ENCODE measurements at places on chromosomes 6 and 20.

DNA sequence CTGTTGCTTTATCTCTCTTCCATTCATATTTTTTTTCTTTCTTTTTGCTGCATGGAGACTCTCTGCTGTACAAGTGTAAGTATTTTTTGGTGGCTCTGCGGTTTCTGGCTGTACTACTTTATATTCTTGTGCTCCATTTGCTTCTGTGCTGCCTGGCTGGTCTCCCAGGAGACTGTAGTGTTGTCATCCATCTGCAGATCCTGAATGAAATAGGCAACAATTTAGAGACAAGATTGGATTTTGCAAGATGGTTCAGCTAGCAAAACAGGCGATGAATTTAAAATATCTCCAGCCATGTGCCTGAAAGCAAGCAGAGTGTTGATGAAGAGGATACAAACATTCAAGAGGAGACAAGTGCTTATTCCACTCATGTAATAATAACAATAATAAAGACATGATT is 75.1 kb upstream of the SCGN start:
- H3K27ac ChIP-seq = no peak overlapping the region
- no peak for DNase-seq
- H3K36me3 ChIP-seq = no peaks in the 10 kb centered on the region

- H3K4me1 ChIP-seq = no peaks in the 10 kb centered on the region
- DNase-seq = peak; percentile 6
- no peak overlapping the region for H3K4me3 ChIP-seq
- H3K27me3 ChIP-seq = peaks cover 84% of the 10 kb centered on the region
- no peak overlapping the region for H3K27ac ChIP-seq
Observed at GRCh38 chr6:99611148-99611547, 4.5 kb downstream of the PRDM13 start.

DNA sequence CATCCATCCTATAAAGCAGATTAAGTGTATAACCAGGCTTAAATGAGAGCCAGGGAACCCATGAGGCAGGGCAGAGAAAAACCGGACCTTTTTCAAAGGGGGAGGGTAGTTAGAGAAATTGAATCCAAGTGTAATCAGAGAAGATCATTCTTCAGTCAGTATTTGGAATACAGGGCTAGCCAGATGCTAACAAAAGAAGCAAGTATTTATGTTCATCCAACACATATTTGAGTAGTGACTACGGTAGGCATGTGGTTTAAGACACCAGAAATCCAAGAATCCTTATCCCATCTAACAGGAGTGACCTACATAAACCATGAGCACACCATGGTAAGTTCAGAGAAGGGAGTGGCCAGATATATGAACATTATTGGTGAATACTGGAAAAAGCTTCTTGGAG is 46.8 kb upstream of the FAM83C start:
- DNase-seq = peak; percentile 99
- 0 out of 2 replicates have a peak, but pooled peaks cover 2% of the 10 kb centered on the region for H3K36me3 ChIP-seq
- H3K4me1 ChIP-seq = peaks cover 36% of the 10 kb centered on the region
- no peaks in the 10 kb centered on the region for H3K27me3 ChIP-seq

GRCh38 chr6:119179062-119179461 is 100.6 kb upstream of the FAM184A start:
- no peak overlapping the region for H3K27ac ChIP-seq
- H3K36me3 ChIP-seq = no peaks in the 10 kb centered on the region

GRCh38 chr6:137910843-137911456 is 43.9 kb downstream of the TNFAIP3 start:
- H3K36me3 ChIP-seq = no peaks in the 10 kb centered on the region
- H3K27ac ChIP-seq = no peak overlapping the region
- H3K27me3 ChIP-seq = peaks cover 2% of the 10 kb centered on the region
- no peak for DNase-seq
- H3K4me3 ChIP-seq = no peak overlapping the region

GRCh38 chr6:117034547-117034946 is 157.5 kb downstream of the RFX6 start:
- DNase-seq = no peak
- no peak overlapping the region for H3K4me3 ChIP-seq
- no peaks in the 10 kb centered on the region for H3K27me3 ChIP-seq
- no peak overlapping the region for H3K27ac ChIP-seq
- no peaks in the 10 kb centered on the region for H3K4me1 ChIP-seq

DNA sequence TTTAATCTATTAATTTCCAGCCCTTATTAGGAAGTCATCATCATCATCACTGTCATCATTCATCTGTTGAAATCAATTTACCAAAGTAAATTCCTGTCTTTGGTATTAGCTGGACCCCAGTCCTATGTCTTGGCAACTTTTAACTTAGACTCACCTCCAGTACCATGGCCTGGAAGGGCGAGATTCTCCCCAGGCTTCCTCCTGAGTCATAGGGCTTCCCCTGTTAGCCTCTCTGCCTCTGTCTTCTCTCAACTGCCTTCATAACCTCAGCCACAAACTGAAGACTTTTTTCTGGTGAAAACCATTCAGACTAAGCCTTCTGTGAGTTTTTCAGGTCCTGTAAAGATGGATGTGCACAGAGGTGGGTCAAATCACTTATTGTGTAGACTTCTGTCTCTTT is 95.0 kb downstream of the NKAIN2 start:
- H3K36me3 ChIP-seq = no peaks in the 10 kb centered on the region
- H3K4me1 ChIP-seq = no peaks in the 10 kb centered on the region
- no peak overlapping the region for H3K27ac ChIP-seq

GRCh38 chr6:14077193-14077867 is 40.2 kb upstream of the CD83 start:
- H3K36me3 ChIP-seq = no peaks in the 10 kb centered on the region
- H3K4me1 ChIP-seq = no peaks in the 10 kb centered on the region
- DNase-seq = no peak
- H3K27ac ChIP-seq = no peak overlapping the region
- H3K4me3 ChIP-seq = no peak overlapping the region
- H3K27me3 ChIP-seq = peaks cover under 1% of the 10 kb centered on the region

- H3K27ac ChIP-seq = no peak overlapping the region
- H3K27me3 ChIP-seq = no peaks in the 10 kb centered on the region
- no peaks in the 10 kb centered on the region for H3K4me1 ChIP-seq
- no peak overlapping the region for H3K4me3 ChIP-seq
- H3K36me3 ChIP-seq = no peaks in the 10 kb centered on the region
- no peak for DNase-seq
Observed at GRCh38 chr6:128847431-128848210, 35.3 kb upstream of the LAMA2 start.

DNA sequence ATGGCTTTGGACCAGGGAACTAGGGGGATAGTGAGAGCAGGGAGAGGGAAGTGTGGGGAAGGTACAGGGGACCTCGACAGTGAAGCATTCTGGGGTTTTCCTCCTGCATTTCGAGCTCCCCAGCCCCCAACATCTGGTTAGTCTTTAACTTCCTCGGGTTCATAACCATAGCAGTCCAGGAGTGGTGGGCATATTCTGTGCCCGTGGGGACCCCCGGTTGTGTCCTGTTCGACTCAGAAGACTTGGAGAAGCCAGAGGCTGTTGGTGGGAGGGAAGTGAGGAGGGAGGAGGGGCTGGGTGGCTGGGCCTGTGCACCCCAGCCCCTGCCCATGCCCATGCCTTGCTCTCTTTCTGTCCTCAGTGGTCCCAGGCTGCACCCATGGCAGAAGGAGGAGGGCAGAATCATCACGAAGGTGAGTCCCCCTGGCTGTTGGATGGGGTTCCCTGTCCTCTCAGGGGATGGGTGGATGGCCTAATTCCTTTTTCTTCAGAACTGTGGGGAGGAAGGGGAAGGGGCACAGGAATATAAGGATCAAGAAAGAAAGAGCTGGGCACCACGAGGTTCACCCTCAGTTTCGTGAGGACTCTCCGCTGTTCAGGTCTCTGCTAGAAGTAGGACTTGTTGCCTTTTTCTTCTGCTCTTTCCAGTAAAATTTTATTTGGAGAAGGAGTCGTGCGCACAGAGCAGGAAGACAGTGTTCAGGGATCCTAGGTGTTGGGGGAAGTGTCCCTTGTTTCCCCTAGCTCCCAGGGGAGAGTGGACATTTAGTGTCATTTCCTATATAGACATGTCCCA is 4.2 kb downstream of the VEGFA start:
- peaks cover 61% of the 10 kb centered on the region for H3K36me3 ChIP-seq
- H3K27ac ChIP-seq = peak overlapping the region; percentile 92
- H3K27me3 ChIP-seq = no peaks in the 10 kb centered on the region

GRCh38 chr20:36468149-36469000 is 72.9 kb upstream of the MYL9 start:
- H3K27ac ChIP-seq = no peak overlapping the region
- no peaks in the 10 kb centered on the region for H3K27me3 ChIP-seq
- peaks cover 50% of the 10 kb centered on the region for H3K4me1 ChIP-seq
- no peak overlapping the region for H3K4me3 ChIP-seq
- DNase-seq = no peak

GRCh38 chr6:151948002-151948743 is 140.7 kb downstream of the ESR1 start:
- no peak for DNase-seq
- no peak overlapping the region for H3K27ac ChIP-seq
- no peaks in the 10 kb centered on the region for H3K36me3 ChIP-seq
- H3K27me3 ChIP-seq = no peaks in the 10 kb centered on the region
- H3K4me3 ChIP-seq = no peak overlapping the region

GRCh38 chr6:43286980-43287716 is 10.9 kb upstream of the SLC22A7 start:
- no peaks in the 10 kb centered on the region for H3K36me3 ChIP-seq
- no peak overlapping the region for H3K27ac ChIP-seq
- DNase-seq = no peak

DNA sequence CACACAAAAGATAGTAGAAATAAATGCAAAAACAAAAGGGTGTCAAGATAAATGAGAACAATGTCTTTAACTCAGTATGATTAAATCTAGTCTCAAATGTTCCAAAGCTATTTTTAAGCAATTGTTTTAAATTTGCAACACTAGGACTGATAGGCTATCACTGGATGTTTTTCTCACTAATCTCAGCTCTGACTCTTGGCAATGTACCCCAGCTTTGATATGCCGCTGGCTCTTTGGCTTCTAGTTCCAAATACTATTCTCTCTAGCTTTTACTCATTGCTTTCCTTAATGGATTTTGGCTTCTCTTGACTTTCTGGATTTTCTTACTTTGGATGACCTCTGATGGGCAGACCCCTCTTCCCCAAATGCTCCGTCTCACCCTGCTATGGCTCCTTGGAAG is 116.0 kb upstream of the SLC35B3 start:
- H3K36me3 ChIP-seq = no peaks in the 10 kb centered on the region
- no peak for DNase-seq
- H3K4me1 ChIP-seq = no peaks in the 10 kb centered on the region
- H3K4me3 ChIP-seq = no peak overlapping the region

DNA sequence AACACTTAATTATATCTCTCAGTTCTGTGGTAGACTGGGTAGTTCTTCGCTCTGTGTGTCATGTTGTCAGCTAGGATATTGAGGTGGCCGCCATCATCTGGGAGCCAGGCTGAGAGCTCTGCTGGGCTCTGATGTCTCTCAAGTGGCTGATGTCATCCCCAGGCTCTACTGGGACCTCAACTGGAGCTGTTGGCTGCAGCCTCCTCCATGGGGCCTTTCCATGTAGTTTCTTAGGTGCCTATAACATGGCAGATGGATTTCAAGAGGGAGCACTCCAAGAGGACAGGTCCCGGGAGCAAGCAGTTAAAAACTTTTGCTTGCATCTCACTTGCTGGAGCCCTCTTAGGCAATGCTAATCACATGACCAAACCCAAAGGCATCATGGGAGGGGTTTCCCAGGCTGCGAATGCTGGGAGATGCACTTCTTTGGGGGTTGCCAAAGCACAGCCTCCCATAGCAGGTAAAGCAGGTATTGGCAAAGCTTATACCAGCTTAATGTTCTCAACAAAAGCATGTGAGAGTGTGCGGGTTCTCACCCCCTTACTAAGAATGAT is 129.8 kb downstream of the TMEM242 start:
- H3K27ac ChIP-seq = no peak overlapping the region
- 0 out of 2 replicates have a peak, but pooled peaks cover 1% of the 10 kb centered on the region for H3K4me1 ChIP-seq
- H3K4me3 ChIP-seq = no peak overlapping the region
- peaks cover 49% of the 10 kb centered on the region for H3K36me3 ChIP-seq
- no peaks in the 10 kb centered on the region for H3K27me3 ChIP-seq

GRCh38 chr20:5342021-5342420 is 25.3 kb upstream of the PROKR2 start:
- H3K27ac ChIP-seq = no peak overlapping the region
- DNase-seq = no peak
- no peaks in the 10 kb centered on the region for H3K36me3 ChIP-seq
- no peak overlapping the region for H3K4me3 ChIP-seq

GRCh38 chr6:44061375-44062104 is 65.7 kb downstream of the MRPL14 start:
- H3K36me3 ChIP-seq = no peaks in the 10 kb centered on the region
- H3K27me3 ChIP-seq = no peaks in the 10 kb centered on the region
- peak; percentile 84 for DNase-seq
- H3K4me3 ChIP-seq = no peak overlapping the region
- H3K27ac ChIP-seq = peak overlapping the region; percentile 48
- peaks cover 64% of the 10 kb centered on the region for H3K4me1 ChIP-seq

DNA sequence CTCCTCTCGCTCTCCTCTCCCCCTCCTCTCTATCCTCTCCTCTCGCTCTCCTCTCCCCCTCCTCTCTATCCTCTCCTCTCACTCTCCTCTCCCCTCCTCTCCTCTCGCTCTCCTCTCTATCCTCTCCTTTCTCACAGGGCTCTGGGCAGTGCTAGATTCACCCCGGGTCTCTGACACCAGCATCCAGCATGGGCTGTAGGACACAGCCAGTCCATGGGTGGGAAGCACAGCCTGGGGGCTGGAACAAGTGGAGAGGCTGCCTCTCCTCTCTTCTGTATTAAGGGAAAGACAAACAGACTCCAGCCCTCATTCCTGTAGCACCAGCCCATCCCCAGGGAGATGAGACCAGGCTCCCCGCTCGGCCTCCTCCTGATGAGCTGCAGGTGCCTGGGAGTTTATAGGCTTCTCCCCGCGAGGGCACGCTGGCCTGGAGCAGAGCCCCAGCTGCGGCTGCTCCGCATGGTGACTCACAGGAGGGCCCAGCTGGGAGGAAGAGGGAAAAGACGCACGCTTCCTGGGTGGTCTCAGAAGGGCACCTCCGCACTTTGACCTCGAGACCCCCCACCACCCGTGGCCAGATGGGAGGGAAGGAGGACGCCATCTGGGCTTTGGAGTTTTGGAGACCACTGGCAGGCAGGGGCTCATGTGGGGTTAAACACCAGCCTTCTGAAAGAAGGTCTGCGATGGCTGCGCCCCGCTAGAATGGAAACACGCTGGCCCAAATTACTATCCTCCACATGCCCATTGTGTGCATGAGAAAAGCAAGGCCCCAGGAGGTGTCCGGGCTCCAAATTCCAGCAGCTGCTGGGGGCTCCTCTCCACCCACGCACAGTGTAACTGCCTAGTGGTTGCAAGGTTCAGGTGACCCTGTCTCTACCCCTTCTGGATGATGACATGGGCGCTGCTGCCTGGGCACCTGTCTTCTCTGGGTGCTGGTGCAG is 68.0 kb downstream of the BMP7 start:
- no peak for DNase-seq
- no peaks in the 10 kb centered on the region for H3K36me3 ChIP-seq
- no peak overlapping the region for H3K4me3 ChIP-seq
- H3K27ac ChIP-seq = no peak overlapping the region
- H3K4me1 ChIP-seq = no peaks in the 10 kb centered on the region

DNA sequence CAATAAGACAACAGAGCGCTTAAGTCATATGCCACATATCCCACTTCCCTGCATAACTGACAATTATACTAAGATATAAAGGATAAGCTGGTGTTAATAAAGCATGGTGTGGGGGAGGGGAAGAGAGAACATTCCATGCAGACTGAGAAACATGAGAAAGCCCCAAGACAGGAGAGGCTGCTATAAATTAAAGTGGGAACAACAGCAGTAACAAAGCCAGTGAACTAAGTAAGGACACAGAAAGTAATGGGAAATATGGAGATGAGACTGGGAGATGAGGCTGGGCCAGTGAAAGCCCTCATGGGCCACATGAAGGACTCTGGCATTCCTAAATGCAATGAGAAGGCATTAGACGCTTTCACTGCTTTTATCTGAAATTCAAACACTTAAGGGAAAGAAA is 41.3 kb downstream of the SESN1 start:
- H3K27me3 ChIP-seq = no peaks in the 10 kb centered on the region
- H3K4me1 ChIP-seq = peaks cover 1% of the 10 kb centered on the region
- no peaks in the 10 kb centered on the region for H3K36me3 ChIP-seq
- H3K4me3 ChIP-seq = no peak overlapping the region
- H3K27ac ChIP-seq = no peak overlapping the region
- no peak for DNase-seq
